ENCODE measurements at places on chromosomes 1 and 21.

DNA sequence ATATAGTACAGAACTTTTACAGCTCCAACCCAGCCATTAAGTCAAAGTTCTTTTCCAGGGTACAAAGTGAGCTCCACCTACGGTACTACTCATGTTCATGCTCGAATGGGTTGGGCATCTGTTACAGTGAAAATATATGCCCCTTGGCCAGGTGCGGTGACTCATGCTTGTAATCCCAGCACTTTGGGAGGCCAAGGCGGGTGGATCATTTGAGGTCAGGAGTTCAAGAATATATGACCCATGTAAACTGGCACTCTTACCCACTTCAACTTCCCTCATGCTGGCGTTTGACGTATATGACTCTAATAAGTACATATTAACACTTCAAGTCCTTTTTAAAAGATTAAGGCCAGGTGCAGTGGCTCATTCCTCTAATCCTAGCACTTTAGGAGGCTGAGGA, 71.3 kb upstream of the PKN2 start:
- no peak for DNase-seq

DNA sequence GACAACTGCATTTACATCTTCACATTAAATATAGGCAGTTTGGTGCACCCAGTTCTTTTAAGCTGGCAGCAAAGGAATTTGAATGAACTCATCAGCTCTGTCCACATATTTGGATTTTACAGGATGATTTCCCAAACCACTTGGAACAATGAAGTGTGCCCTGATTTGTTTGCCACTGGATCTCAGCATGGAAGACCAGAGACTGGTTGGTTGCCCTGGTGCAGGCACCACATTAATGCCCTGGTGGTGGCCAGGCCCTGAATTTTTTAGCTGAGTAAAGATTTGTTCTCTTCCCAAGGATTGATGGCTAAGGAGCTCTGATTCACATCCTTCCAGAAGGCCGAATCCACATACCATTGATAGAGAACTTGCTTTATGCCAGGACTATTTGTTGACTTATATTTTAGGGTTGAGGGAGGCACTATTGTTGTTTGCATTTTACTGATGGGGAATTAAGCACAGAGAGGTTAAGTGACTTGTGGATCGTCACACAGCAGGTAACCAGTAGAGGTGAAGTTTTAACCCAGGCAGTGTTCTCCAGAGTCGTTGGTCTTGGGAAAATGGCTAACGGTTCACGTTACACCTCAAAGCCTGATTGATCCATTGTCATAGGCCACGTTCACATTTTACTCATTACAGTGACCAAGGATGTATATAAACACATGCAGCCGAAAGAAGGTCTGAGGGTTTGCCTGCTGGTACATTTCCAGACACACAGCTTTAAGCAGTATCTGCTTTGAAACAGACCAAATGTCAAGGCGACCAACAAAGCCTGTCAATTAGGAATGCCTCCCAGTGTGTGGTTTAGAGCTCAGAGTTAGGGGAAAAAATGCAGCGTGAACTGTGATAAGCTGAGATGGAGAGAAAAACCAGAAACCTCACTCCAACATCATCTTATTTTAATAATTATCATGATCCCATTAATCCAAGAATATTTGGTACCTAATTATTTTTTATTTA, 50.7 kb downstream of the KAZN start:
- no peak for DNase-seq

GRCh38 chr1:163170975-163171676, 31.6 kb downstream of the RGS5 start:
- DNase-seq, result no peak

DNA sequence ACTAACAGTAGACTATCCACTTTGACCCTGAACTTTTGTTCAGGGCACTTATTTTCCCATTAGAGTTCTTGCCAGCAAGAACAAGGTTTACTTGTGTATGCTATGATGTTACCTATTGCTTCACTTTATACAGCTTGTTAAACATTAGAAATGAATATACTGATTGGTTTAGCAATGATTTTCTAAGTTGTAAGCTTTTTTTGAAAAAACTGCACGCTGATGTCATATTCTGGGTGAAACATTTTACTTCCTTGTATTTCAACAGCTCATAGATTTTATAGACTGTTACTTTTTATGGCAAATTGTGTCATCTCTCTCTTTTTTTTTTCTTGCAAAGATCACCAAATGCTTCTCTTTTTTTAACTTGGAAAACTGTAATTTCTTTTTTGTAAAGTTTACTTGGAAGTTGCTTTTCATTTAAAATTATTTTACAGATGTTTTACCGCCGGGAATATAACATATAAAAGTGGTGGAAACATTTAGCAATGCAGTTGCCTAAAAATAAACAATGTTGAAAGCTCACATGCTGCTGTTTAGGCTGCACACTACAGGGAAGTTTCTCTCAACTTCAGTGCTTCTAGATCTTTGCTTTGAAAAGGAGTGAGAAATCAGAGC, 215.3 kb upstream of the NFIA start:
- DNase-seq, result no peak

- DNase-seq, result no peak
Observed at GRCh38 chr1:211708006-211708405, 32.6 kb upstream of the NEK2 start.

DNA sequence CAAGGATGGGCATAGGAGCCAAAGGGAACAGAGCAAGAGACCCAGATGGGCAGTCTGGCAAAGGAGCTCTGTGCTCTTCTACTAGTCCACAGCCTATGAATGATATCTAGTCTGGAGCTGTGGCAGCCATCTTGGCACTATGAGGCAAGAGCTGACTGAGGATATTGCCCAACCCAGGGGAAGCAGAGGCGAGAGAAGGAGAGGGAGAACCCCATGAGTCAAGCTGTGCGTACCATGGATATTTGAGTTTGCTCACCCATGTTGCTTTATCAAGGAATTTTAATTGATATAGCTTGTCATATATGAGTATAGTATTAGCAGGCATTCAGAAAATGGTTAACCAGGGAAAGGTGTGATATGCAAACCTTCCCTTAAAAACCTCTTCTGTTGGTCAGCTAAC, 420.9 kb downstream of the PRDM2 start:
- no peak for DNase-seq

- no peak for DNase-seq
Observed at GRCh38 chr1:51636191-51636590, 19.3 kb downstream of the OSBPL9 start.

GRCh38 chr1:113858418-113858817, 13.1 kb downstream of the PTPN22 start:
- no peak for DNase-seq

DNA sequence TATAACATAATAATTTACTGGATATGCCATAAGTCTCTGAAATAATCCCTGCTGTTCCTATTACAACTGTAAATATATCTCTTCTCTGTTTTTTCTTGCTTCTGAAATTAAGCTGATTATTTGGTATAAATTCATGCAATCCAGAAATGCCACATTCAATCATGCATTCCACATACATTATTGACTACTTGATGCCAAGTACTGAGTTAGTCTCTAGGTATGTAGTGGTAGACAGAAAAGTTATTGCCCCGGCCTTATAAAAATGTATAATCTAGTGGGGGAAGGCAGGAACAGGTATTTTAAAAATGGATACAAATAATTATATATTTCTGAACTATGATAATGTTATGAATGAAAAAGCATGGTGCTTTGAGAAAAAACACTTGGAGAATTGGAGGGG, 338.6 kb upstream of the SNX7 start:
- DNase-seq, result no peak

- DNase-seq, result no peak
Observed at GRCh38 chr1:150760013-150760412, 5.6 kb downstream of the CTSS start.

- no peak for DNase-seq
Observed at GRCh38 chr1:161930064-161930463, 93.6 kb downstream of the OLFML2B start.

DNA sequence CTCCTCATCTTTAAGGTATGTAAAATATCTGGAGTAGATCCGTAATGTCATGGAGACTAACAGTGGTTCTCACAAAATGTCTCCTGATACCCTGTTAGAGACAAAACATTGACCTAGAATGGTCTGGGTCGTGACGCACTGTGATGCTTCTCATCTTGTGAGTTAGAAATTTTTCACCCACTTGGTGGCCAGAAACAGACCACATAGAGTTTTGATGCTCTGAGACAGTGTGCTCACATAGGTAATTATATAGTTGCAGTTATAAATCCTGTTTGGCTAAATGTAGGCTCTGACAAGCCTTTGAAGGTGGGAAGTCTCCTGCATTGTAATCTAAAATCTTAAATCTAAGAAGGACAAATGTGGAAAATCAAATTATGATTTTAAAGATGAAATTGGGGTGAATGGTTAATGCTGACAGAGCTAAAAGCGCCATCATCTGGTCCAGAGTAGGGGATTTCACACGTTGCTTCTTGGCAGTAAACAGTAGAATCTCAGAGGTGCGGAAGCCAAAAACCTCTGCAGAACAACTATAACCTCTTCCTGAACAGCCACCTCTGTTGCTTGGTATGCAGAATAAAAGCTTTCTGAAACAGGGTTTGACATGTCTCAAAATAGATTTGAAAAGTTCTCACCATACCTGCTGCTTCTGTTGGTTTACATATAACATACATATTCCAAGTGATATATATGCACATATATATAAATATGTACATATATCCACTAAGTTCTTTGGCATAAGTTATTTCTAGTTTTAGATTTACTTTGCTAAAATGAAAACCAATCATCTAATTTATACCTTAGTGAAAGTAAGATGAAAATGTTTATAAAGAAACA, 17.1 kb downstream of the RPAP2 start:
- DNase-seq, result no peak

DNA sequence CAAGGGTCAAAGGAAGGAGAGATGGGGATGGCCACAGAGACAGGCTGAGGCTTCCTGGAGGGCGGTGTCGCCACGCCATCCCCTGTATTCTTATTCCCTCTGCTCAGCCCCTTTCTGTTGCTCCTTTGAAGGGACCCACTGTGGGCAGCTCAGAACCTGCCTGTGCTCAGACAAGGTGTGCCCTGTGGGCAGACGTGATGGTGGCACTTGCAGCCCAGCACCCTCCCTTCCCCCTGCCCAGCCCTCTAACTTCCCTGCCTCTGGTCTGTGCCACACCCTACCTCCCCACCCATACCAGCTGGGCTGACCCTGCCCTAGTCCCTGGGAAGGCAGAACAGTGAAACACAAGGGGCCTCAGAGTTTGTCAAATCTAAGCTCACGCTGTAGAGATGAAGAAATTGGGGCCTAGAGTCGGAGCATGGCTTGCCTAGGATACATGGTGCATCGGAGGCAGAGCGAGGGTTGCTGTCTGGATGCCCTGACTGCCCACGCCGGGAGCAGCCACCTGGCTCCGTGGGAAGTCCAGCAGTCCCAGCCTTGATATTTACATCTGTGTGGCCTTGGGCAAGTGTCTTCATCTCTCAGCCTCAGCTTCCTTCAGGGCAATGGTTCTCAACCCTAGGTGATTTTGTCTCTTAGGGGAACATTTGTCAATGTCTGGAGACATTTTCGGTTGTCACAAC, 68.6 kb upstream of the RUNX3 start:
- DNase-seq, result no peak

- no peak for DNase-seq
Observed at GRCh38 chr1:65804584-65804983, 11.9 kb downstream of the PDE4B start.

- DNase-seq, result no peak
Observed at GRCh38 chr1:25182629-25183028, 49.7 kb downstream of the SYF2 start.

DNA sequence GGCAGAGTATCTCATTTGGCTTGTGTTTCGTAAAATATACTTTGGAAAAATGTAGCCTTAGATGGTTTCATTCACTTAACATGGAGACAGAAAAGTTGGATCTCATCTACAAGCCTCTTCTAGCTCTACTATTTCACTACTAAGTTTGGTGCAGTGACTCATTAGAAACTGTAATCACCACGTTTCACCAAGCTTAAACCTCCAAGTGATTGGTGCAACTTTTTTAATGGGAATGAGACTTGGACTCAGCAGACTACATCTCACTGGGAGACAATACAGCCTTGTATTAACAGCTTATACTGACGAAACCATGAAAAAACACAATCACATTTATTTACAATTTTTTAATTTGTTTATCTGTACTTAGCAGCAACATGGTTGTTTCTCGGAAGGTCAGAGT, 29.9 kb upstream of the NRIP1 start:
- no peak for DNase-seq

DNA sequence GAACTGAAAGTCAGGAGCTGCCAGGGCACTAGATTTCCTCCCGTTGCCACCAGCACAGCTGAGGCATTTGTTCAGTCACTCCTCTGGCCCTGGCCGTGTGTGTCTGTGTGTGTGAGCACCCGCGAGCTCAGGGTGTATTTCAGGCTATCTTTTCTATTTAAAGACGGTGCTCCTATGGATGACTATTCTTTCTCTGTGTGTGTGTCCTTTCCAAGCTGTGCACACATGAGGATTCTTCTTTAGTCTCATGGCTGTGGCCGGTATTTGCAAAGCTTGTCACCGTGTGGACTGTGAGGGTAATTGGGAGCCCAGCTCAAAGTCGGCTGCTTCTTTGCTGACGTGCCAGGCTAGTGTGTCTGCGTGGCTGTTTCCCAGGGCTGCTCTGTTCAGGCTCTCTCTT, 3.0 kb upstream of the KCND3 start:
- DNase-seq, result no peak

- DNase-seq, result peak; percentile 45
Observed at GRCh38 chr1:244271691-244272308, 179.9 kb downstream of the ADSS2 start.

- no peak for DNase-seq
Observed at GRCh38 chr1:223455470-223455869, 62.3 kb downstream of the CCDC185 start.

DNA sequence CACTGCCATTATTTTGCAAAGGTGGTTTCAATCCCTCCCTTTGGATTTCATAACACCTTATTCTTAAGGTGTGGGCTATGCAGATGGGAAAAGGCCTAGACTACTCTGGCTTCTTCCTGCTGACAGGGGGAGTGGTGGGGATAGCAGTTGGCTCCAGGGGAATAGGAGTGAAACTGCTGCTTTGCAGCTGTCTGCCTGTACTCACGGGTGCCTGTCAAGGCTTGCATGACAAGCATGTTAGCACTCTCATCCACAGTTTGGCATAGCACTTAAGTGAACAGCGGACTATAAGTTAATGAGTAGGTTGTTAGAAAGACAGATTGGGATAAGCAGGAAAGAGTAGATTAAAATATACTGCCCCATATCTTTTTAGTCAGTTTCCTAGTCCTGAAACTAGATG, 287.5 kb upstream of the DAB1 start:
- no peak for DNase-seq

- DNase-seq, result no peak
Observed at GRCh38 chr1:82969340-82969739, 1029.6 kb downstream of the TTLL7 start.

- no peak for DNase-seq
Observed at GRCh38 chr1:97903626-97904025, 17.2 kb downstream of the DPYD start.

- DNase-seq, result no peak
Observed at GRCh38 chr21:43590194-43590593, 69.1 kb downstream of the HSF2BP start.

DNA sequence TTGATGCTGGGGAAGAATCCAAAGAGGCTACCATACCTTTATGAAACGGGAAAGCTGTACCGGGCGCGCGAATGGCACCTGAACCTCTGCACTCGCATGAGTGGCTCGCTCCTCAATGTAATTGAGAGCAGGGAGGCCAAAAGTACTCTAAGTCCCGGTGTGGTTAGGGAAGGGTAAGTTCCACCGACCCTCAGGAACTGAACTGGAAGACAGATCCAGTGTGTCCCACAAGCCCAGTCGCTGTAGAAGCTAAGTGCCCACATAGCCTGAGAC, 1.0 kb downstream of the GATAD2B start:
- no peak for DNase-seq

All from lower leg skin (tissue), 4 donors.